ENCODE measurements at places on chromosomes 3 and 15.

DNA sequence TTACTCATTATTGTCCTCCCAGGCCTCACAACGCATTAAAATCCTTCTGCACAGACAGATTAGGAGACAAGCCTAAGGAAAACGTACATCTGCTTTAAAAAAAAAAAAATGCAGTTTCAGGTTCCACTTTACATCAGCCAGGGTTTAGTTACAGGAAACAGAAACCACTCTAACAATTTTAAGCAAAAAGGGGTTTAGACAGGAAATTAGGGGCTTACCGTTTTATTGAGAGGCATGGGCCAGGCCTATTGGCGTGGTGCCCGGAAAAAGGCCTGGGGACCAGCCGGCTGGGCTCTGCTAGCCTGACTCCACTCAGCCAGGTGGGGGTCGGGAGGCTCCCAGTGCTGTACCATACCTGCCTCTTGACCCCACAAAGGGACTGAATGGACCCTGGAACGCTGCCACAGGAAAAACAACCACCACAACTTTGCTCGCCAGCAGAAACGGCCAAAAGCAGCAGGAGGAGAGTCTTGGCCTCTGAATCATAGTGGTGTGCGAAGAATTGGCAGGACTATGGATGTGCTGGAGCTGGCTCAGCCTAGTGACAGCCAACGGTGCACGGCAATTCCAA is 124.3 kb downstream of the CHSY1 start:
- peak; percentile 90 for DNase-seq

DNA sequence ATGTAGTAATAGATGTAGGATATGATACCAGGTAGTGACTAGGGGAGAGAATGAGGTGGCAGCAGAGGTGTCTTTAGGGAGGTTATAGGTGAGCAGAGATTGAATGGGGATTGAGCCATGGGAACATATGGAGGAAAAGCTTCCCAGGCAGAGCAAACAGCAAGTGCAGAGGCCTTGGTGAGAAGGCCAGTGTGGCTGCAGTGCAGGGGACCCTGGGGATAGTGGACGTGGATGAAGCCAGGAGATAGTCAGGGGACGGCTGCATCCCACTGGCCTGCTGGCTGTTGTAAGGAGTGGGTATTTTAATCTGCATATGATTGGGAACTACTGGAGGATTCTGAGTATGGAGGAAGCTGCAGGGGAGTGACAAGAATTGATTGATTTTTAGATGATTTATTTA is 62.7 kb upstream of the TRAK1 start:
- DNase-seq: no peak

- DNase-seq: no peak
Measured at GRCh38 chr15:51678096-51678495, 3.2 kb upstream of the SCG3 start.

DNA sequence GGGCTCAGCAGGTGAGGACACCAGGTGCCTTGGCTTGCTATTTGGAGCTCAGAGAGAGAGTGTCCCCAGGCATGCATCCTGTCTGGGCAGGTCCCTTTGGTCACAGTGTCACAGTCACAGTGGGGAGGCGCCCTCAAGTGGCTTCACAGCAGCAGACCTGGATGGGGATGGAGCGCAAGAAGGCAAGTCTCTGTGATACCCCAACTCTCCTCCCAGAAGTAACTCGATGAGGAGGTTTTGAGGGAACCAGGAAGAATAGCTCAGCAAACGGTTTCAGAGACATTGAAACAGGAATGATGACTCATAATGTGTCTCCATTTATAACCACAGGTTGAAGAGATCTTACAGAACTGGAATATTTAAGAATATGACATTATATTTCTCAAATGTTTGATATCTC is 66.5 kb upstream of the SH3GL3 start:
- DNase-seq: peak; percentile 54

DNA sequence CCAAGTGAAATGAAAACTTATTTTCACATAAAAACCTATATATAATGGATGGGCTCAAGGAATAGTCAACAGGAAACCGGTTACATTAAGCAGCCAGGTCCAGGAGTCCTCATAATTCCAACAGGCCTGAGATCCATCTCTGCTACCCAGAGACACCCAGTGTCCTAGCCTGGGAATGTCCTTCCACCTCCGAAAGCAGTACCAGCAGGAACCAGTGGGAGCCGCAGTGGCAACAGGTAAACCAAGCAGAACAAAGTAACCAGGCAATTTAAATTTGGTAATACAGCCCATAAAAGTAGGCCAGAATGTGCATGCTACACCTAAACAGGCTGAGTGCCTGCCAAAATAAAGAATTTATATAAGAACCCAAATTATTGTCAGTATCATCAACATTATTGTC is 195.6 kb downstream of the ZBBX start:
- peak; percentile 21 for DNase-seq

GRCh38 chr3:85760342-85760741 is 801.6 kb downstream of the CADM2 start:
- DNase-seq: no peak

GRCh38 chr3:122421101-122421500 is 5.2 kb upstream of the WDR5B start:
- no peak for DNase-seq

DNA sequence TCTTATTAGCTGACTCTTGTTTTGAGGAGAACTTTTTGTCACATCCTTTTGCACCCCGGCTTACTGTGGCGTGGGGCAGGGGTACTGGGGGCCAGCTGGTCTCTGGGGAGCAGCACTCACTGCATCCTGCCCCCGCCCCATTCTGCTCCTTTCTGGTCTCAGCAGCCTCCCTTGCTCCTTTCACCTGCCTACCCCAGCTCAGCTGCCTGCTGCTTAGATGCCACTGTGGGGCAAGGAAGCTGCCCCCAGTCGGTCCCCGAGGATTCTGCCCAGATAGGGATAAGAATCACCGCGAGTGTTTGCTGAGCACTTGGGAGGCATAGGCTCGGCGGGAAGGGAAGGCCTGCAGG is 32.0 kb downstream of the APBA2 start:
- DNase-seq: no peak

GRCh38 chr3:133489466-133490085 is 83.9 kb upstream of the CDV3 start:
- DNase-seq: no peak

DNA sequence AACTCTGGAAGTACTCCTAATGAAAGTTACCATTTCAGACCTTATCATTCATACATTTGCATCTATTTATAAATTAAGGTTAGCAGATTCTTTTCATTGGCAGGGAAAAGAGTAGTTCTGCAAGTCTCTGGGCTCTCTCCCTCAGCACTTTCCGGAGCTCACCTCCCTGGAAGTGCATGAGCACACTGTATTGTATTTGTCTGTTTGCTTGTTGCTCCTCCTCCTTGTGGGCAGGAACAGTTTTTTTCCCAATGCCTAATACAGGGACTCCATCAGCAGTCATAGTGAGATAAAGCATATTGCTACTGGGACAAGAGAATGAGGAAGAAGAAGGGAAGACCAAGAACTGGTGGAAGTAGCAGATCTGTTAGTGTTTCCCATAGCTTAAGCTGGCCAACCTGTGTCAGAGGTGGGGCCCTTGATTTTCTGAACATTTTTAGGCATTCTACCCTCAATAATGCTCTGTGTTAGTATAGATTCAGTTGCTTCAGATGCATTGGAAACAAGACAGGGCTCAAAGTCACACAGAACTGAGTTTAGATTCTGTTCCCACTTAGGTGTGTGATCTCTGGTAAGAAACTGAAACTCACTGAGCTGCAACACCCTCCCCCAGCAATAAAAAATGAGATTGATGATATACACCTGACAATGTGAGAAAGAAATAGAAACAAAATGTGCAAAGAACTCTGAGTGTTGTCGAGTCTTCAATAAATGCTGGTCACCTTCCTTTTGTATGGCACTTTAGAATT is 407.8 kb downstream of the TUSC7 start:
- DNase-seq: no peak

- peak; percentile 5 for DNase-seq
Measured at GRCh38 chr3:39065197-39065596, 13.4 kb downstream of the WDR48 start.

- peak; percentile 17 for DNase-seq
Measured at GRCh38 chr3:115581362-115582135, 41.8 kb upstream of the GAP43 start.

GRCh38 chr15:65414841-65415621 is 7.7 kb downstream of the IGDCC4 start:
- no peak for DNase-seq

DNA sequence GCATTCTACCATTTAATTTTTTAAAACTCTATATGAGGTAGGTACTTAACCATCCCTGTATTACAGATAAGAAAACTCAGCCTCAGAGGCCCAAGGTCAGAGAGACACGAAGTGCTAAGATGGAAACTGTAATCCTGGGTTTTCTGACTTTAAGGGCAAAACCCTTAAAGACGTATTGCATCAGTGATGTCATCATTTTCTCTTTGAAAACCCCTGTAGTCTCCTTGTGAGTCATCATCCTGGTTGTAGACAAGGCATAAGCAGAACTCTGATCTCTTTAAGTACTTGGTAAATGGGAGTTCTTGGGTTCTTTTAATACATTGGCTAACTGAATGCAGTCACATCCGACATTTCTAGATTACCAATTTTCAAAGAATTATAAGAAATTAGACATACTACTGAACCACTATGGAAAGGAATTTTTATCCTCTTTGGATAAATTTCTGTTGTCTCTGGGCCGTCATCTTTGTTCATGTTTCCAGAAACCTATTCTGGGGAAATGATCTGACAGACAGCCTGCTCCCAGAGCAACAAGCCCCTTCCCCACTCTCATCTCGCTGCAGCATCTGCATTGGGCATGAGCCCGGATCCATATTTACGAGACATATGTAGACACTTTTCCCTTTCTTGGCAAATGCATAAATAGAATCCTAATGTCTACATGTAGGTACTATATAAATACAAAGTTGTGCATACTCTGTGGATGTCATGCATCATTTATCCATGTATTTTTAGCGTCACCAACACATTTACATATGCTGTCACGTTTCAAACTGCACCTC is 48.7 kb upstream of the MDFIC2 start:
- DNase-seq: peak; percentile 37

- no peak for DNase-seq
Measured at GRCh38 chr3:52374173-52374572, 58.1 kb downstream of the DNAH1 start.

DNA sequence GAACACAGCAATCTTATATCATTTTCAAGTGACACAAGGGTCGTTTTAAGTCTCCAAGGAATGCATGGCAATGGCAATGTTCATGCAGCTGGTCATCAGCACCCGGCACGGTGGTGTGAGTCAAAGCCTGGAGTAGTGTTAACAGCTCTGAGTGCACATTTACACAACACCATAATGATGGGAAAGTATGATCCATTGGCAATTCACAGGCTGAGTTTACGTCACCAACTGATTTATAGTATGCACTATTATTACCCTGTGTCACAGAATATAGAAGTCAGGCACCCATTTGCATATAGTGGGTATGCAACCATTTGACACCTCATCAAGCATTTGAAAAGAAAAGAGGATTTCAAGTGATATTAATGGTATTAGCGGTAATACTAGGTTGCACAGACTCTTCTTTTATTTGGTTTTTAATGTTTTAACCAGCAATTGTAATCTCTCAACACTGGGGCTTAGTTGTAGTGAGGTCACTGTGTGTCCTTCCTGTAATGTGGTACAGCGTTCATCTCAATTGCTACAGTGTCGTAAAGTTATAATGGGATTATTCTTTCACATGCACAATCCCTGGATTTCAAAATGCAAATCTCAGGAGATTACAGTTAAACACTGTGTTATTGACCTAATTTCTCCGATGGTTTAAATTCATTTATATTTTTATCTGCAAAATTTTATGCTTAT is 113.8 kb downstream of the C3orf38 start:
- DNase-seq: no peak

DNA sequence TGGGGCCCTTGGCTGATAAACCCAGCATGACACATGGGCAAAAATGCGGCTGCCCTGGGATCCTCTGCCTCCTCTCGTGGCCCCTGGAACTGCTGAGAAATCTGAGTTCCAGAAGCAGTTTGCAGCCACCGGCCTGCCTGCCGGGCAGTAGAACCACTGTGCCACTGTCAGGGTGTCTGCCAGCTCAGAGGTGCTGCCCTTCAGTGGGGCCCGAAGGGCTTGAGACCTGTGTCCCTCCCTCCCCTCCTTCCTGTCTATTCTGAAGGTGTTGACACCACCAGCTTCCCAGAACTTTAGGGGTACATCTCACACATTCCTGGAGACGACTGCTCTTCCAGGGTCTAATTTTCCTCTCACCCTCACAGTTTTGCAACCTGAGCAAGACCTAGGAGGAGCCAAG is 88.2 kb upstream of the POMGNT2 start:
- DNase-seq: no peak

GRCh38 chr3:153614140-153614539 is 452.1 kb downstream of the RAP2B start:
- no peak for DNase-seq

DNA sequence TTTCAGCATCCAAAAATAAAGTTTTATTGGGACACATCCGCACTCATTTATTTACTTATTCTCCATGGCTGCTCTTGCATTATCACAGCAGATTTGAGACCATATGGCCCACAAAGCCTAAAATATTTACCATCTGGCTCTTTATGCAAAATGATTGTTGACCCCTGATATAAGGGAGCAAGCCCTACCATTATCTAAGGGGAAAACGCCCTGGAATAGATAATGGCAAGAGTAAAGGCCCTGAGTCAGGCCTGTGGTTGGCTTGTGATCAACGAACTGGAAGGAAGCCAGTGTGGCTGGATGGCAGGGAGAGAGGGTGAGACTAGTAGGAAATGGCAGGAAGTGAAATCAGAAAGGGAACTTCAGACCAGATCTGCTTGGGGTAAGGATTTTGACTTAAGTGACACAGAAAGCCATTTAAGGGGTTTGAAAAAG is 24.6 kb upstream of the DMXL2 start:
- peak; percentile 80 for DNase-seq

DNA sequence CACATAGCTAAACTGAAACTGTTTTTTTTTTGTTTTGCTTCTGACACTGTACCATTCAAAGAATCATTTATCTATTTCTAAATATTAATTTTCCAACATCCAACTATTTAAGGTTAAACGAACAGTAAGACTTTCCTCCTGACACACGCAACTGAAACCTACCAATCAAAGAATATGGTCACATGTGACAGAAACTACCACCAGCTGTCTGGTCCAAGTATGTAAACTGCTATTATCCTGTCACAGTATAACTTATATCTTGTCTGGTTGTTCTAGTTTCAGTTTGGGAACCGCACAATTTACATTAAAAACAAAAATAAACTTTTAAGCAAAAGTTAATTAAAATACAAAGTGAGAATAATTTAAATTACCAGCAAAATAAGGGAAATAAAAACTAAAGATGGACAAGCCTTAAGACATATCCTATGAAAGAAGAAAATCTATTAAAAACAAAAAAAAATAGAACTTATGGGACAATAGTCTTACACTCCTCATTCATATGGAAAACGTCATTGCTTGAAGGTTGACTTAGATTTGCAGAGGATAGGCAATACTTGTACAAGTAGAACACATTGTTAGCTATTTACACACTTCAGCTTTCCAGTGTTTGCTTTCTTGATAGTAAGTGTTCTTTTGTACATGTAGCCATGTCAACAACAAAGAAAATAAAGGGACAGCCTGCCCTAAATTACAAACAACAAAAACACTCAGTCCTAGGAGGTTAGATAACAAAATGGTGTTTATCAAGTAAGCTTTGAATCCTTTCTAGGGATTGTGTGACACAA is 26.8 kb upstream of the CHRM5 start:
- DNase-seq: no peak

All from H4 (cell line).